ENCODE measurements at places on chromosomes 6 and 20.

GRCh38 chr20:41232973-41233926, 84.3 kb downstream of the ZHX3 start:
- DNase-seq: no peak

- DNase-seq: no peak
Observed at GRCh38 chr6:74518035-74518434, 687.8 kb downstream of the COL12A1 start.

- no peak for DNase-seq
Observed at GRCh38 chr6:165019681-165020080, 289.7 kb downstream of the C6orf118 start.

DNA sequence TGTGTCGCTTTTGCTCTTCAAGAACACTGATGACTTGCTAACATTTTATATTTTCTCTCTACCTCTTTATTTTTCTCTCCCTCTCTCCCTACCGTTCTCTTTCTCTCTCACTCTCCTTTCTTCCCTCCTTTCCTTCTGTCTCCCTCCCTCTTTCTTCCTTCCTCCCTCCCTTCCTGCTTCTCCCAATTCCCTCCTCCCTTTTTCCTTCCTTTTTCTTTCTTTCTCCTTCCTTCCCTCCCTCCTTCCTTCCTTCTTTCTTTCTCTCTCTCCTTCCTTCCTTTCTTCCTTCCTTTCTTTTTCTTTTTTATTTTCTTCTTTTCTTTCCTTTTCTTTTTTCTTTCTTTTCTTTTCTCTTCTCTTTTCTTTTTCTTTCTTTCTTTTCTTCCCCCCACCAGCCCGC, 1066.1 kb downstream of the KIF16B start:
- no peak for DNase-seq

GRCh38 chr6:25987845-25988244, 25.2 kb downstream of the TRIM38 start:
- no peak for DNase-seq

GRCh38 chr6:85594197-85594930, 706 bp upstream of the SNX14 start:
- no peak for DNase-seq

DNA sequence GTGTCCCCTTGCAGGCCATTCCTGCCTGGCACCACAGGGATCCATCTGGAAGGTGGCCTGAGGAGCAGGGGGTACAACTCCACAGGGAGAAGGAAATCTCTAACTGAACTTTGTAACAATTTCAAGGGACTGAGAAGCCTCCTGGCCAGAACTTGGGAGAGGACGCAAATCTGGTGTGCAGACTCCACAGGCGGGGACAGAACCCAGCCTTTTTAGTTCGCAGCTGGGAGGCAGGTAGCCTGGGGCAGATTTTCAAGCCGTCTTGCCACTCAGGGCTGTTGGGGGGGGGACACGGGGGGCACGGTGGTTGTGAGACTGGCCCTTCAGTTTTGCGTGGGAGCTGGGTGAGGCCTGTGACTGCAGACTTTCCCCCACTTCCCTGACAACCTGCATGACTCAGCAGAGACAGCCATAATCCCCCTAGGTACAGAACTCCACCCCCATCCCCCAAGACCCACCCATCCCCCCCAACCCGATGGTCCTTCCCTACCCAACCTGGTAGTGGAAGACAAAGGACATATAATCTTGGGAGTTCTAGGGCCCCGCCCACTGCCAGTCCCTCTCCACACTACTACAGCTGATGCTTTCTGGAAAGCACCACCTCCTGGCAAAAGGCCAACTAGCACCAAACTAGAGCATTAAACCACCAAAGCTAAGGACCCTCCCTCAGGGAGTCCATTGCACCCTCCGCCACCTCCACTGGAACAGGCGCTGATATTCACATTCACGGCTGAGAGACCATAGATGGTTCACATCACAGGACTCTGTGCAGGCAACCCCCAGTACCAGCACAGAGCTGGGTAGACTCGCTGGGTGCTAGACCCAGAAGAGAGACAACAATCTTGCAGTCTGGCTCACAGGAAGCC, 3.0 kb upstream of the HUS1B start:
- no peak for DNase-seq

DNA sequence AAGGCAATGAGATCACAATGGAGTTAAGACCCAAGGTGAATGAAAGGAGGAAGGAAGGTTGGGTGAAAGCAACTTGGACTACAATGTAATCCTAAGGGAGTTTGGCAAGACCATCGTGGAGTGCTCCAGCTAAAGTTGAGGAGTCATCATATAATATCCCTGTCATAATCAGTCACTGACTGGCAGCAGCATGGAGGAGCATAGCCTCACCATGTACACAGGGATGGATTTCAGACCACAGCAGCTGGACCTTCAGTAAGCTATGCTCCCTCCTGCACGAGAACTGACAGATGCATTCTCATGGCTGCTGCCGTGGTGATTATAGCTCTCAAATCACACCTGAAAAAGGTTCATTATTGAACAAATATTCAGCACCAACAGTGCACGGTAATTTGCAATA, 43.0 kb downstream of the GOPC start:
- DNase-seq: no peak

GRCh38 chr6:111806561-111807497, 66.4 kb downstream of the FYN start:
- no peak for DNase-seq

DNA sequence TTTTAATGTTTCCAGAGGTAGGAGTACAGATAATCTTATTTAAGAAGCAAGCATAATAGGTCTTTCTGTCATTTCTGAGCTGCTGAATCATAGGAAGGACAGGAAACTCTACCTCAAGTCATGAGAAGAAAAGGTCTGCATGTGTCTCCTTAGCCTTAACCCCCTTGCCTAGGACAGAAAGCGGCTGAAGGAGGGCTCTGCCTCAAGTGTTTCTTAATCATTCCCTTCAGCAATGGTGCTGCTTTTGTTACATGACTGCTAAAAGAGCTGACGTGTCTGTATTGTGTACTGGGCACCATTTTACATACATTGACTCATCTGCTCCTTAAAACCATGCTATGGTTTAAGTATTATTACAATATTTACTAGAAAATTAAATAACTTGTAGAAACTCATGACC, 564.0 kb upstream of the AGPAT4 start:
- DNase-seq: no peak

DNA sequence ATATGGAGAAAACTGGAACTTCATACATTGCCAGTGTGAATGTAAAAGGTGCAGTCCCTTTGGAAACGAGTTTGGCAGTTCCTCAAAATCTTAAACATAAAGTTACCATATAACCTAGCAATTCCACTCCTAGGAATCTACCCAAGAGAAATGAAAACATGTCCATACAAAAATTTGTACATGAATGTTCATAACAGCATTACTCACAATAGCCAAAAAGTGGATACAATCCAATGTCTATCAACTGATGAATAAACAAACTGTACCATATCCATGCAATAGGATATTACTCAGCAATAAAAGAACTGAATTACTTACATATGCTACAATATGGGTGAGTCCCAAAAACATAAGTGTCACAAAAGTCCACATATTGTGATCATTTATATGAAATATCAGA, 48.7 kb upstream of the ERVFRD-1 start:
- DNase-seq: no peak

- no peak for DNase-seq
Observed at GRCh38 chr6:52365866-52366540, 4.1 kb downstream of the PAQR8 start.

GRCh38 chr6:18527836-18528743, 140.9 kb downstream of the RNF144B start:
- DNase-seq: no peak

- DNase-seq: no peak
Observed at GRCh38 chr6:88916615-88917208, 46.7 kb downstream of the RNGTT start.

DNA sequence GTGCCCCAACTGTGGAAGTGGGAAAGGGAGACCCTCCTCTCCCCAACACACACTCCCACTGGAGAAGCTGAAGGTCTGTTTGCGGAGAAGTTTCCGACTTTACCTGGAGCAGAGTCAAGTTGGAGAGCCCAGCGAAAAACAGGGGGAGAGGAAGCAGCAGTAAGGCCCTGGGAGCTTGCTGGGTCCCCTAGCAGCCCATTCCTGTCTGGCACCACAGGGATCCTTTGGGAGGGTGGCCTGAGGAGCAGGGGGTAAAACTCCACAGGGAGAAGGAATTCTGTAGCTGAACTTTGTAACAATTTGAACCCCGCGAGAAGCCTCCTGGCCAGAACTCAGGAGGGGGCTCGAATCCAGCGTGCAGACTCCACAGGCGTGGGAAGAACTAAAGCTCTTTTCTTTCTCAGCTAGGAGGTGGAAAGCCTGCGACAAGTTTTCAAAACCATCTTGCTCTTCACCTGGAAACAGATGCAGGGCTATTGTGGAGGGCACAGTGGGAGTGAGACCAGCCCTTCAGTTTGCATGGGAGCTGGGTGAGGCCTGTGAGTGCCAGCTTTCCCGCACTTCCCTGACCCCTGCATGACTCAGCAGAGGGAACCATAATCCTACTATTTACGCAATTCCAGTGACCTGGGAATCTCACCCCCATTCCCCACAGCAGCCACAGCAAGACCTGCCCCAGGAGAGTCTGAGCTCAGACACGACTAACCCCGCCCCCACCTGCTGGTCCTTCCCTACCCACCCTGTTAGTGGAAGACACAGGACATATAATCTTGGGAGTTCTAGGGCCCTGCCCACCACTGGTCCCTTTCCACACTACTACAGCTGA, 25.8 kb downstream of the SERPINB9 start:
- DNase-seq: no peak

- DNase-seq: no peak
Observed at GRCh38 chr6:163958646-163959045, 544.1 kb downstream of the QKI start.

GRCh38 chr6:105227295-105227767, 47.5 kb upstream of the POPDC3 start:
- no peak for DNase-seq

- DNase-seq: no peak
Observed at GRCh38 chr20:34871966-34872621, 562 bp downstream of the GGT7 start.

DNA sequence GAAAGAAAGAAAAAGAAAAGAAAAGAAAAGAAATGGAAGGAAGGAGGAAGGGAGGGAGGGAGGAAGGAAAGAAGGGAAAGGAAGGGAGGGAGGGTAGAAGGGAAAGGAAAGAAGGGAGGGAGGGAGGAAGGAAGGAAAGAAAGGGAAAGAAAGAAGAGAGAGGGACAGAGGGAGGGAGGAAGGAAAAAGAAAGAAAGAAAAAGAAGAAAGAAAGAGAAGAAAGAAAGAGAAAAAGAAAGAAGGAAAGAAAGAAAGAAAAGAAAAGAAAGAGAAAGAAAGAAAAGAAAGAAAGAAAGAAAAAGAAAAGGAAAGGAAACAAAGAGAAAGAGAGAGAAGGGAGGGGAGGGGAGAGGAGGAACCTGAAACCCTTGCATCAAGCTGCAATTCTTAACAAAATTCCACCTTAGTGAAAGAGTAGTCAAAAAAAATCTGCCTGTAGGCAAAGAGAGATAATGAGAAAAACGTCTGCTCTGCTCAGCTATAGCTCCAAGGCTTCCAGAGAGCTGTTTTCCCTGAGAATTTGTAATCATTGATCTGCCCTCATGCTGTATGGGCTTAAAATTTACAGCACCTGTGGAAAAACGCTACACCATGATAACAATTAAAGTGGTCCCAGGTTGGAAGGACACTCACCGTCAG, 16.7 kb upstream of the MYCT1 start:
- DNase-seq: no peak

DNA sequence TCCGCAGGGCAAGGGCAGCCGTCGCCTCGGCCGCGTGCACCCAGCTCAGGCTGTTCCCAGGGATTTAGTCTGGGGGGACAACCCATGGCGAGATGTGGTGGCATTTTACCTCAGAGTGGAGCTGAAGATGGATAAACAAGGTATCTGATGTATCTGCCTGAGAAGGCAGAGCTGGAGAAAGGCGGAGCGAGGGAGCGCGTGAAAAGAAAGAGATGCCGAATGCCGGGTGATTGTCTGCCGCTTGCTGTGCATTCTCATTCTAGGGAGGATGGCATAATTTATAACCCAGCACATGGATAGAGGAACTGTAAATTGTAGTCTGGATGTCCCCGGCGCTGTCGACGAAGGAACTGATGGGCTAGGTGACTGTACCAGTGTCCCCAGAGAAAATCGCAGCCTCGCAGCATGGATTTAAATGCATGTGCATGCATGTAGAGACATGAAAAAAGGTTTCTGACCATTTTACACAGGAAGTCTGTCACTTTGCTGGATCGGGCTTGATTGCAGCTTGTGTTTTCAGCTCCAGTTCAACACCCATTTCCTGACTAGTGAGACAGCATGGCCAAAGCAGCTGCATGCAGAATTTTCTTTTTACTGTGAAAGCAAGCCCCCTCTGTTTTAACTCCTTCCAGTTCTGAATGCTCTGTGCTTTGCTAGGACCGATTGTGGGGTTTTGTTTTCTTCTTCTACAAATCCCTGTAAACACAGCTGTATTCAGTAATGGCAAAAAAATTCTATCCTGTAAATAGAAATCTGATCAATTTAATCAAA, 149.7 kb downstream of the PRL start:
- DNase-seq: no peak

DNA sequence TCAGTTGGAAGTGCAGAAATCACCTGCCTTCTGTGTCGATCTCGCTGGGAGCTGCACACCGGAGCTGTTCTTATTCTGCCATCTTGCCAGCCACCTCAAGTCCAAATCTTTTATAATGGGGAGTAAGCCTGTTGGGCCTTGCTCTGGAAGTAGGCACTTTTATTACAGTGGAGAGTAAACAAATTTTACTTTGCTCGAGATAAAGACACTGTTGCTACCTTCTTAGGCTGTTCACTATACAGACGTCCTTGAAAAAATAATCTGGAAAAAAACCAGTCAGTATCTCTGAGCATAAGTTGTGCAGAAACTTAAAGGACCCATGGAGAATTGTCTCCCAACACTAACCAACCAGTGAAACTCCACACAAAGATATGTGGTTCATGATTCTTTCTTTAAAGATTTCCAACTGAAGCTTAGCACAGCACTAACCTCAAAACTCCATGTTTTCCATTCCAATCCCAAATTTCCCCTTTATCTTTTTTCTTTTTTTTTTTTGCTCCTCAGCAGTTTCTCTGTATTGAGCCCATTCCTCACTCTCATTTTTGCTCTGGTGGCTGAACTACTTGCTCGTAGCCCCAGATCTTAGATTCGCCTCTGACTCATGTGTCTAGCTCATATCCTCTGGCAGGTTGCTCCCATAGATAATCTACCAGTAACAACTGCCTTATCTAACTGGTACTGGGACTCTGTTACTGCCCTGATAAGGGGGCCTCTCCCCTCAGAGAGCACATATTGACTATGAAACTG, 34.3 kb upstream of the COL9A1 start:
- no peak for DNase-seq

DNA sequence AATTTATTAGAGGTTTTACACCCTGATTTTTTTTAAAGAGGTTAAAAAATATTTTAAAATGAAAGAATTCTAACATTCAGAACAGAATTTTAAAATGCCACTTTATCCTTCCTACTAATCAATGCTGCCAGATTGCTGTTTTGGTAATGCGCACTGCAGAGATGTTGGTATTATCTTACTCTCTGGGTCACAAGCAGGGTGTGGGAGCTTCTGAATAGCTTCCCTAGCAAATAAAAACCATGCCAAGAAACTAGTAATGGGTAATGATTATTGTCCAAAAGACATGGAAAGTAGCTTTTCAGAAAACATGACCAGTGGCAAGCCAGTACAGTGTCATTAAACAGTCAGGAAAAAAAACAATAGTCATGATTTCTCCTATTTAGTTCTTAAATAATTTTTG, 205.4 kb downstream of the TPBG start:
- DNase-seq: no peak

- DNase-seq: no peak
Observed at GRCh38 chr20:916125-916799, at the start of gene ANGPT4. Gene ANGPT4, minus strand, starts transcription at chr20:916334. Its CDS starts 120 bp downstream, at chr20:916214.
